ENCODE measurements at places on chromosomes 6 and 20.

GRCh38 chr20:4459081-4459480 lies 262.6 kb upstream of the PRND start:
- H3K4me3 ChIP-seq = no peak overlapping the region
- no peaks in the 10 kb centered on the region for H3K4me1 ChIP-seq
- H3K27ac ChIP-seq = no peak overlapping the region
- no peak for DNase-seq

- no peaks in the 10 kb centered on the region for H3K27me3 ChIP-seq
- peak; percentile 63 for DNase-seq
- peaks cover 3% of the 10 kb centered on the region for H3K4me1 ChIP-seq
- peak within 1 kb of the TSS; percentile 73 for H3K4me3 ChIP-seq
- peaks cover 6% of the 10 kb centered on the region for H3K36me3 ChIP-seq
These were observed at the start of gene HDDC2 for GRCh38 chr6:125301435-125302391. Gene HDDC2, minus strand, starts transcription at chr6:125301967. Its CDS starts 35 bp downstream, at chr6:125301932.

- H3K27ac ChIP-seq = no peak overlapping the region
- H3K36me3 ChIP-seq = no peaks in the 10 kb centered on the region
- H3K4me3 ChIP-seq = no peak overlapping the region
- H3K4me1 ChIP-seq = no peaks in the 10 kb centered on the region
These were observed 60.9 kb downstream of the PLCB4 start for GRCh38 chr20:9129756-9130155.

DNA sequence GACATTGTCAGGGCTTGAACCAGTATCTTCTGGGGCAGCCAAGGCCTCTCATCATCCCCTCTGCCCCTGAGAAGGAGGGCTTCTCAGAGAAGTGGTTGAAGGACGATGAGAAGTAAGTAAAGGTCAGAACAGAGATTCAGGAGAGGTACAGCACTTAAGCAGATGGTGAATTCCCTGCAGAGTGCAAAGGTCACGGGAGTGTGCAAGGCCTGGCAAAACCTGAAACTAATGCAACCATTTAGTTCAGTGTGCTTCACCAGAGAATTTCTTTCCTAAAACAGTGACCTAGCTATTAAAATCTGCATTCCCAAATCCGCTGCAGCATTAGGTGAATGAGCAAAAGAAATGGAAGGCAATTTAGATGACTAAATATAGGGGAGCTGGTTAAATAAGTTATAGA lies 58.4 kb downstream of the TRERF1 start:
- no peak overlapping the region for H3K4me3 ChIP-seq
- no peaks in the 10 kb centered on the region for H3K27me3 ChIP-seq
- H3K4me1 ChIP-seq = peaks cover 7% of the 10 kb centered on the region
- DNase-seq = peak; percentile 87

DNA sequence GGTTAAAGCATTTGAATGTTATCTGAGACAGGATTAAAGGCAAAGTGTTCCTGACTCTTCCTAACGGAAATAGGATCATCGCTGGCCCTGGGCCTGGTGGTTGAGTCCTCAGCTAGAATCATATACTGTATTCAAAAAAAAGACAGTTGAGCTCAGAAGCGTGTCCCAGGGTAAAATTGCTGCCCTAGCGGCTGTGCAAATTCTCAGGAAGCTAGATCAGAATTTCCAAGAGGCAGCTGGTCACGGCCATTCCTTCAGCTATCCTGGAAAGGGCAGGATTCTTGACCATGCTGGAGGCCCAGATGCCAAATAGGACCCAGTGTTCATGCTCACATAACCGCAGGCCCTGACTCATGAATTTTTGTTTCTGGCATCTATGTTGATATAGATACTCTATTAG lies 67.4 kb downstream of the STMND1 start:
- H3K4me1 ChIP-seq = no peaks in the 10 kb centered on the region
- no peak overlapping the region for H3K27ac ChIP-seq
- no peak for DNase-seq
- no peak overlapping the region for H3K4me3 ChIP-seq

- peaks cover 13% of the 10 kb centered on the region for H3K36me3 ChIP-seq
- no peak for DNase-seq
- no peak overlapping the region for H3K4me3 ChIP-seq
- peak overlapping the region; percentile 8 for H3K27ac ChIP-seq
- no peaks in the 10 kb centered on the region for H3K27me3 ChIP-seq
- H3K4me1 ChIP-seq = peaks cover 4% of the 10 kb centered on the region
These were observed 6.4 kb downstream of the RPS12 start for GRCh38 chr6:132820629-132821381.

- no peak overlapping the region for H3K4me3 ChIP-seq
- H3K4me1 ChIP-seq = no peaks in the 10 kb centered on the region
- no peak for DNase-seq
- H3K27me3 ChIP-seq = no peaks in the 10 kb centered on the region
These were observed 431.1 kb downstream of the NKAIN2 start for GRCh38 chr6:124234801-124235200.

GRCh38 chr6:98775205-98775604 lies 59.2 kb upstream of the POU3F2 start:
- no peak overlapping the region for H3K27ac ChIP-seq
- no peak overlapping the region for H3K4me3 ChIP-seq
- no peaks in the 10 kb centered on the region for H3K4me1 ChIP-seq
- no peak for DNase-seq
- no peaks in the 10 kb centered on the region for H3K27me3 ChIP-seq

GRCh38 chr20:44552950-44553908 lies 29.1 kb upstream of the PKIG start:
- H3K27me3 ChIP-seq = no peaks in the 10 kb centered on the region
- no peaks in the 10 kb centered on the region for H3K4me1 ChIP-seq
- no peak for DNase-seq
- no peaks in the 10 kb centered on the region for H3K36me3 ChIP-seq
- no peak overlapping the region for H3K4me3 ChIP-seq

- H3K27ac ChIP-seq = no peak overlapping the region
- H3K4me1 ChIP-seq = no peaks in the 10 kb centered on the region
- DNase-seq = no peak
- H3K36me3 ChIP-seq = no peaks in the 10 kb centered on the region
These were observed 35.4 kb downstream of the ZNF133 start for GRCh38 chr20:18323705-18324104.

DNA sequence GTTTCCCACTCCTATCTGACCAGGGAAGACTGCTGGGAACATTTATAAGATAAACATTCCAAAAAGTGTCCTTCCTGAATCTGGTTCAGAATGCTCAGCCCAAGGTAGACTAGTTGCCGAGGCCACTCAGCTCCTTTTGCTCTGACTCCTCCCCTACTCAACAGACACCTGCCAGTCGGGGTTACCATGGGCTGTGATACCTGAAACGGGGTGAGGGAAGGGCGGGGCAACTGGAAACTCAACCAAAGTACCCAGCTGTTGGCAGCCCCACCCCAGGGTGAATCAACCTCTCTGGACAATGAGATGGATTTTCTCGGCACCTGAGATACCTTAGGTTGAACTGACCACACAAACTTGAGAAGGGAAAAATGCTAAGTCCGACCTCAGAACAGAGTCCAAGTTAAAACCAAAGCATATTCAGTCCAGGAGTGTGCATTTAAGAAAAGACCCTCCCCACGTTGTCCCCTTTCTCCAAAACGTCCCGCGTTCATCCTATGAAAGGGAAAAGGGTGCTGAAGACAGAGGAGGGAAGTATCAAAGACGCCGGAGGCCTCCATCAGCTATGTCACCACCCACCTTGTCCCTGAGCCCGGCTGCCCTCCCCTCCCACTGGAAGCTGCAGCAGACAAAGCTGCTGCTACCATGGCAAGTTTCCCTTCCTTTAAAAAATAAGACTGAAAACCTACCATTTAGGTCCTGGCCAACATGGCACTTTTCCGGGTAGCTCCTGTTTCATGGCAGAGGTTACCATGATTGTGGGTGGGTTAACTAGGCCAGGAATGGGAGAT lies 100.1 kb downstream of the SLC23A2 start:
- H3K27me3 ChIP-seq = no peaks in the 10 kb centered on the region
- H3K27ac ChIP-seq = no peak overlapping the region
- peak; percentile 21 for DNase-seq
- H3K4me1 ChIP-seq = peaks cover 3% of the 10 kb centered on the region
- H3K36me3 ChIP-seq = peaks cover 26% of the 10 kb centered on the region

- no peaks in the 10 kb centered on the region for H3K4me1 ChIP-seq
- H3K4me3 ChIP-seq = no peak overlapping the region
- no peak for DNase-seq
- no peak overlapping the region for H3K27ac ChIP-seq
- H3K27me3 ChIP-seq = no peaks in the 10 kb centered on the region
These were observed 90.8 kb downstream of the CDS2 start for GRCh38 chr20:5217616-5218015.

All from small intestine (tissue), 16 donors.